ENCODE measurements at places on chromosomes 13 and 19. TPM values are rescaled to one million over a fixed set of nuclear protein-coding genes. Genes with fewer than 3 reads are reported as not detected.

The ZNF611 gene
- 8.7 TPM for total RNA-seq

The KLF1 gene
- total RNA-seq, result not detected

The FLT1 gene
- total RNA-seq, result 110 TPM

The UBL3 gene
- total RNA-seq, result 10.9 TPM

The TPTE2 gene
- total RNA-seq, result not detected

The TMEM91 gene
- 5.2 TPM for total RNA-seq

The ZNF813 gene
- total RNA-seq, result 3.0 TPM

The PRR19 gene
- 0.26 TPM for total RNA-seq

The CERS1 gene
- 1.7 TPM for total RNA-seq

The ERICH4 gene
- not detected for total RNA-seq

The CACNG7 gene
- 0.04 TPM for total RNA-seq

The PABPC3 gene
- 0.11 TPM for total RNA-seq

The ODAD3 gene
- total RNA-seq, result 0.18 TPM

The PRR20B gene
- total RNA-seq, result not detected

The NOVA2 gene
- 3.4 TPM for total RNA-seq

The ZNF264 gene
- 38.9 TPM for total RNA-seq

The CGB1 gene
- not detected for total RNA-seq

The STK24 gene
- 55.6 TPM for total RNA-seq

The C19orf73 gene
- total RNA-seq, result 1.2 TPM

The SBK3 gene
- total RNA-seq, result 0.13 TPM

The ZNF667 gene
- total RNA-seq, result 3.6 TPM

The LRRC63 gene
- total RNA-seq, result 0.07 TPM

The ZNF578 gene
- total RNA-seq, result 2.2 TPM

The ACTMAP gene
- total RNA-seq, result 0.59 TPM

The SHISA7 gene
- total RNA-seq, result not detected

The MYH14 gene
- total RNA-seq, result 0.07 TPM

The DNMT1 gene
- 39.4 TPM for total RNA-seq

The TRIP10 gene
- 52.7 TPM for total RNA-seq

The MYO1F gene
- total RNA-seq, result 0.25 TPM

The USHBP1 gene
- total RNA-seq, result 5.7 TPM

The CEACAM4 gene
- total RNA-seq, result not detected

The PLK5 gene
- not detected for total RNA-seq

The LAIR1 gene
- not detected for total RNA-seq

The WDR88 gene
- total RNA-seq, result 0.14 TPM

The ZNF540 gene
- total RNA-seq, result 0.13 TPM

The B3GLCT gene
- 18.9 TPM for total RNA-seq

The DCT gene
- not detected for total RNA-seq

The ATP4B gene
- total RNA-seq, result 0.07 TPM

The MATK gene
- total RNA-seq, result under 0.01 TPM

The PRSS57 gene
- total RNA-seq, result 0.07 TPM

The DOHH gene
- 15.6 TPM for total RNA-seq

The NCR1 gene
- total RNA-seq, result not detected

Data from pulmonary artery endothelial cell (primary cell).